Pancreas (tissue), 10 donors: ENCODE measurements at places on chromosomes 5 and 9.

- no peaks in the 10 kb centered on the region for H3K36me3 ChIP-seq
- H3K27ac ChIP-seq: no peak overlapping the region
- no peak for DNase-seq
- H3K4me1 ChIP-seq: no peaks in the 10 kb centered on the region
Observed at GRCh38 chr9:84856181-84856632, 186.7 kb downstream of the NTRK2 start.

GRCh38 chr9:114652776-114653555, 4.6 kb downstream of the TEX53 start:
- H3K27me3 ChIP-seq: no peaks in the 10 kb centered on the region
- no peaks in the 10 kb centered on the region for H3K36me3 ChIP-seq
- no peak overlapping the region for H3K27ac ChIP-seq
- no peak overlapping the region for H3K4me3 ChIP-seq

- H3K27ac ChIP-seq: no peak overlapping the region
- H3K4me1 ChIP-seq: no peaks in the 10 kb centered on the region
Observed at GRCh38 chr9:121637713-121638220, 13.7 kb upstream of the DAB2IP start.

DNA sequence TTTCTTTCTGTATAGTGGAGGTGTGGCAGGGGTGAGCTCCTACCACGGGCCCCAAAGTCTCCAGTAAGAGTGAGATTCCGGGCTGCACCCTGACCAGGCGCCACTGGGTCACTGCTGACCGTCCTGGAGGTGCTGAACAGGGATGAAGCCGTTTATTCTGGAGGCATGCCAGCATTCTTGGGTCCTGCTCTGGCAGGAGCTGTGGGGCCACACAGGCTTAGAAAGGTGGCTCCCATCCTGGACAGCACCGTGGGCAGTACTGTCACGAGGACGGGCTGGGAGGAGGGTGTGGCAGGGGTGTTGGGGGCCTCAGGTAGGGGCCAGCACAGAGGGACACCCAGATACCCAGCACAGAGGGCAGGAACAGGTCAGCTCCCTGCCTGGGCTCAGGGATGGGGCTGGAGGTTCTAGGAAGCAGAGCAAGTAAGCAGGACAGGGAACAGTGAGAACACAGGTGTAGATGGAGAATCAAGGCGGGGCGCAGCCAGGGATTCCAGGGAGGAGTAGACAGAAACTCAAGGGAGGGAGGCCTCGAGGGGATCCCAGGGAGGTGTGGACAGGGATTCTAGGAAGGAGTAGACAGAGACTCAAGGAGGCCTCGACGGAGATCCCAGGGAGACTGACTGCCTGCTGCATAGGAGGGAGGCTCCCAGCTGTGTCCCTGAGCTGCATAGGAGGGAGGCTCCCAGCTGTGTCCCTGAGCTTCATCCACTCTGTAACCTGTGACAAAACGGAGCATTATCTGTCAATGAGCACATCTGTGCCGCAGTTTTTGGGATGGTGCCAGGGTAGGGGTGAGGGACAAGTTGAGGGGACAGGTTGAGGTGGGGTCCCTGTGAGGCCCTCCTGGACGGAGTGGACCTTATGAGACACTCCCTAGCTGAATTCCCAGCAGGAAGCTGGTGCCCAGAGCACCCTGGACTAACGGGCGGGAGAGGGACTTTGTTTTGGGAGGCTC, 1.1 kb upstream of the PLEKHG4B start:
- peaks cover 7% of the 10 kb centered on the region for H3K27me3 ChIP-seq
- DNase-seq: no peak
- no peak overlapping the region for H3K27ac ChIP-seq
- no peak overlapping the region for H3K4me3 ChIP-seq

DNA sequence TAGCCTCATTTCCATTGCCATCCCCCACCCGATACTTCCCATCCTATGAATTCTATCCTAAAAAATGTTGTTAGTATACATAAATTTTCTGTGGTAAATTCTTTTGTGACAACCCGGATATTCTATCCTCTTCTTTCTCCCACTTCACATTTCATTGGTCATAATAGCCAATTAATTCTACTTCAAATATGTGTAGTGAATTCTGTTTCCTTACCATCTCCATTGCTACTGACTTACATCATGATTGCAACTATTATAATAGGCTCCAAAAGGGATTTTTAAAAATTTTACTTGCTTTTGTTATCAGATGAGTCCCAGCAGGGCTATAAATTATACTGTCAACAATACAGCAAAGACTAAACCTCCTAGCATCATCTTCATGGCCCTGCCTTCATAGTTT, 1326.8 kb downstream of the PTPRD start:
- no peak overlapping the region for H3K27ac ChIP-seq
- no peaks in the 10 kb centered on the region for H3K27me3 ChIP-seq
- no peaks in the 10 kb centered on the region for H3K36me3 ChIP-seq
- no peaks in the 10 kb centered on the region for H3K4me1 ChIP-seq
- H3K4me3 ChIP-seq: no peak overlapping the region
- no peak for DNase-seq

DNA sequence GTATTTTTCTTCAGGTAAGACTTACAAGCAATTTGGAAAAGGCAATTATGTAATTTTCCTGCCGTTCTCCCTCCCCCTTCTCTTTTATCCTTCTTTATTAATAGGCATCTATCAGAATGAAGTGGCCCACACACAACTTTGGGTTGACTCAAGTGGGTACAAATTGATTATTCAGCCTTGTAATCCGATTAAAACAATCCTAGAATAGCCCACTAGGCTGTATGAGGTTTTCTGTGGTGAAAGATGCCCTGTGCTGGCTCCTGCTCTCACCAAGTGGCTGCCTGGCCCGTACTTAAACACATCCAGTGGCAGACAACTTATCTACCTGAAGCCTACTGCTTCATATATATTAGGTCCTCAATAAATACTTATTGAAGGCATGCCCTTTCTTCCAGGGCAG, 177.3 kb upstream of the C9orf72 start:
- no peak overlapping the region for H3K27ac ChIP-seq
- H3K4me1 ChIP-seq: no peaks in the 10 kb centered on the region
- no peak for DNase-seq
- H3K36me3 ChIP-seq: no peaks in the 10 kb centered on the region
- H3K27me3 ChIP-seq: no peaks in the 10 kb centered on the region

DNA sequence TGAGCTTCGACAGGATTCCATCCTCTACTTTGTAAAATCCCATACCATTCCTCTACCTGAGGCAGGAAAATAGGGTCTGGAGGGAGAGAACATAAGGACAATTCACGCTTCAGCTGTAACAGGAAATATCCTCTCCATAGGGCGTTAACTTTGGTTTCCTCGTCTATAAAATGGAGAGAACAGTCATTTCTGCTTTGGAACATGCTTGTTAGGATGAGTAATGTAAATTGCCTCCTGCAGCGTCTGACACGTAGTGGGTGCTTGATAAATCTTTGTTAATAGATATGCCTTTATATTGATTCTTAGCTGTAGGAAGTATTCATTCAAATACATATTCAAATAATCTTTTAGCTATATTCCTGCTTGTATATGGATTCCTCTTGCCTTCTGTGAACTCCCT, 711 bp upstream of the SUB1 start:
- no peak overlapping the region for H3K4me3 ChIP-seq
- no peak overlapping the region for H3K27ac ChIP-seq
- H3K27me3 ChIP-seq: no peaks in the 10 kb centered on the region
- no peaks in the 10 kb centered on the region for H3K36me3 ChIP-seq

GRCh38 chr5:138910546-138911185, 35.5 kb upstream of the LRRTM2 start:
- H3K27me3 ChIP-seq: no peaks in the 10 kb centered on the region
- H3K36me3 ChIP-seq: no peaks in the 10 kb centered on the region
- H3K27ac ChIP-seq: no peak overlapping the region
- H3K4me1 ChIP-seq: no peaks in the 10 kb centered on the region
- DNase-seq: no peak

DNA sequence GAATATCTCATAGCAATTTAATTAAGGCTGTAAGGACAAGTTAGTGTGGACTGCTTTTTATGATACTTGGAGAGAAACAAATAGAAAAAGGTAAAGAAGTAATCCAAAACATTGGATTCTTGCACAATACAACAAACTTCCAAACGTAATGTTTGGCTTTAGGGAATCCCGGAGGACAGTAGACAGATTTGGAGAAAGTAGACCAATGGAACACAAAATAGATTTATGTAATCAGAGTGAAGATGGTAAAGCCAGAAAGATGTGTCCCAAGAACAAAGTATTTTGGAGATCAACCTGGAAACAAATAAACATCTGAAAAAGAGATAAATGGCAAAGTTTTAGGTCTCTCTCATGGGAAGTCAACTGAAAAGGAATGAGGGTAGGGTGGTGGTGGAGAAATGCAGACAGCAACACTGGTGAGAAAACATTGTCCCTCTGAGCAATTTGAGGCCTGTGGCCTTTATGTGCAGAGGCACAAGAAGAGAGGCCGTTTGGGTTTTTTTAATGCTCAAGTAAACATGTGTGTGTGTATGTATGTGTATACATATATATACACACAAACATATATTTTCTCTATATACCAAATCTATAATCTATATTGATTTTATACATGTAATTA, 620.6 kb downstream of the PDE4D start:
- no peaks in the 10 kb centered on the region for H3K27me3 ChIP-seq
- no peak overlapping the region for H3K27ac ChIP-seq
- no peak overlapping the region for H3K4me3 ChIP-seq
- no peaks in the 10 kb centered on the region for H3K36me3 ChIP-seq
- H3K4me1 ChIP-seq: peaks cover 8% of the 10 kb centered on the region

GRCh38 chr5:169219351-169219750, 81.6 kb downstream of the SLIT3 start:
- no peaks in the 10 kb centered on the region for H3K4me1 ChIP-seq
- H3K4me3 ChIP-seq: no peak overlapping the region
- no peak for DNase-seq
- no peaks in the 10 kb centered on the region for H3K27me3 ChIP-seq
- no peaks in the 10 kb centered on the region for H3K36me3 ChIP-seq

- no peak for DNase-seq
- H3K36me3 ChIP-seq: peaks cover 33% of the 10 kb centered on the region
- H3K4me1 ChIP-seq: no peaks in the 10 kb centered on the region
- H3K4me3 ChIP-seq: no peak overlapping the region
- H3K27ac ChIP-seq: no peak overlapping the region
Observed at GRCh38 chr9:128908372-128908771, 12.4 kb upstream of the PHYHD1 start.

GRCh38 chr5:97098922-97099321, 43.5 kb downstream of the LIX1 start:
- no peak overlapping the region for H3K4me3 ChIP-seq
- no peak for DNase-seq
- no peaks in the 10 kb centered on the region for H3K27me3 ChIP-seq
- H3K36me3 ChIP-seq: no peaks in the 10 kb centered on the region
- H3K4me1 ChIP-seq: no peaks in the 10 kb centered on the region
- no peak overlapping the region for H3K27ac ChIP-seq

GRCh38 chr5:107919361-107919760, 248.6 kb upstream of the EFNA5 start:
- H3K4me3 ChIP-seq: no peak overlapping the region
- no peaks in the 10 kb centered on the region for H3K27me3 ChIP-seq
- H3K27ac ChIP-seq: no peak overlapping the region
- peaks cover 4% of the 10 kb centered on the region for H3K4me1 ChIP-seq
- no peaks in the 10 kb centered on the region for H3K36me3 ChIP-seq

DNA sequence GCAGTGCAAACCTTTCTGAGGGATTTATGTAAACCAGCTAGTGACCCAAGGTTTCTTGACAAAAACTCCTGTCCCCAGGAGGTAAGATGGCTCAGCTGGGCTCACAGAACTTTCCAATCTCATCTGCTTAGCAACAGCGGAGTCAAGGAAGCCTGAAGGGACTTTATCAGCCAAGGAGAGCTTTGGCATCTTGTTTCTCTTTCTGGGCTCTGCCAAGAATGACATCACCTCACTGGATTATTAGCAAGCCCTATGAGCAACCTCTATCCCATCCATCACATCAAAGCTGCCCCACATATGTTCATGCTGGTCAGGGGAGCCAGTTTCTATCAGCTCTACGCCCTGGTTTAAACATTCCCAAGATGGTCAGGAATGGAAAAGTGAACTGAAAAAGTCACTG, 461.3 kb downstream of the ENC1 start:
- no peaks in the 10 kb centered on the region for H3K4me1 ChIP-seq
- H3K27ac ChIP-seq: no peak overlapping the region
- H3K36me3 ChIP-seq: no peaks in the 10 kb centered on the region
- no peak overlapping the region for H3K4me3 ChIP-seq

- no peak for DNase-seq
- no peak overlapping the region for H3K27ac ChIP-seq
- H3K4me3 ChIP-seq: no peak overlapping the region
- no peaks in the 10 kb centered on the region for H3K36me3 ChIP-seq
- no peaks in the 10 kb centered on the region for H3K4me1 ChIP-seq
Observed at GRCh38 chr5:75758116-75758515, 40.9 kb upstream of the POC5 start.
